ENCODE measurements at places on chromosomes 7 and 10.

GRCh38 chr7:105149827-105150226 is 135.8 kb downstream of the KMT2E start:
- no peak for DNase-seq

- DNase-seq: no peak
Measured at GRCh38 chr7:73786588-73786987, 16.5 kb upstream of the CLDN3 start.

DNA sequence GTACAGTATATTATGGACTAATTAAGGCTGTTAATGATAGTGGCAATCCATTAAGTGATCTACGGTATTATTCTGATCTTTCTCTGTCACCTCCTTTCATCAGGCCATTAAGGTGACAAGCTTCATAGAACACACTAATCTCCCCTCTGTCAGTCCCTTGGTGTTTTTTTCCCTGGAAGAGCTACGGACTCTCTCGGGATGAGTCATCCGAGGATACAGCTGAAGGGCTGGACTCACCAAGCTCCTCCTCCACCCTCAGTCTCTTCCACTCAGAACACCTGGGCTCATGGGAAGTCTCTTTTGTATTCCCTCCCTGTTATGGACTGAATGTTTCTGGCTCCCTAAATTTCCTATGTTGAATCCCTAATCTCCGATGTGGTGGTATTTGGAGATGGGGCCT is 69.8 kb upstream of the PLXNA4 start:
- DNase-seq: no peak

- no peak for DNase-seq
Measured at GRCh38 chr10:60990663-60991062, 46.7 kb upstream of the RHOBTB1 start.

DNA sequence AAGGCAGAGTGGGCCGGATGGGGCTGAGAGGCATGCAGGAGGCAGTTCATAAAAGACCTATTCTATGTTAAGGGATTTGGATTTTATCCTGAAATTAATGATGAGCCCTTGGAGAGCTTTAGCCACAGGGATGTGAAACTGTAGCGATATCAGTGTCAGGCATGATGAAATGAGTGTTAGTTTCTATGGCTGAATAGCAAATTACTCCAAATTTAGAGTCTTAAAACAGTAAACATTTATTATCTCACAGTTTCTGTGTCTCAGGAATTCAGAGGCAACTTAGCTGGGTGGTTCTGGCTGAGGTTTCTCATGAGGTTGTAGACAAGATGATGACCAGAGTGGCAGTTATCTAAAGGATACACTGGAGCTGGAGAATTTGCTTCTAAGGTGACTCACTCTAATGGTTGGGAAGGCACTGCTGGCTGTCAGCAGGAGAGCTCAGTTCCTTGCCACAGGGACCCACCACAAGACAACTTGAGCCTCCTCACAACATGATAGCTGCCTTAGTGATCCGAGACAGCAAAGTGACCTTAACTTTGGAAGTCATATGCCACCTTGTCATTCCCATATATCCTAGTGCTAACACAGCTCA is 36.7 kb upstream of the SFTPD start:
- DNase-seq: no peak

DNA sequence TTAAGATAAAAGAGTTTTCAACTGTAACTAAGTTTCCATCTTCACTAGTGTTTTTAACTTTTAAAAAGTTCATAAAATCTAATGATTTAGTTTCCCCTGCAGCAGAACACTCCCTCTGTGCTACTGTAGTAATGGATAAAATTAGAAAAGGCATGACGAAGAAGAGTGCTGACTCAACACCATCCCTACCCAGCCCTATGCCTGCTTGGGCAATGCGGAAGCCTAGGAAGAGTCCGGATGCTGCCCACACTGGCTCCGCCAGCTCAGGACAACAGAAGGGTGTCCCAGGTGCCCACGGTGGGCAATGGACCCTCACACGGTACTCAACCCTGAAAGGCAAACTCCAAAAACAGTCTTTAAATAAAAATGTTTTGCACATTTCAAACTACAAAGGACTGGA is 118.2 kb downstream of the LARP4B start:
- no peak for DNase-seq

GRCh38 chr7:37815671-37816371 is 32.6 kb upstream of the NME8 start:
- no peak for DNase-seq

GRCh38 chr7:89103564-89103963 is 308.0 kb upstream of the TEX47 start:
- no peak for DNase-seq

DNA sequence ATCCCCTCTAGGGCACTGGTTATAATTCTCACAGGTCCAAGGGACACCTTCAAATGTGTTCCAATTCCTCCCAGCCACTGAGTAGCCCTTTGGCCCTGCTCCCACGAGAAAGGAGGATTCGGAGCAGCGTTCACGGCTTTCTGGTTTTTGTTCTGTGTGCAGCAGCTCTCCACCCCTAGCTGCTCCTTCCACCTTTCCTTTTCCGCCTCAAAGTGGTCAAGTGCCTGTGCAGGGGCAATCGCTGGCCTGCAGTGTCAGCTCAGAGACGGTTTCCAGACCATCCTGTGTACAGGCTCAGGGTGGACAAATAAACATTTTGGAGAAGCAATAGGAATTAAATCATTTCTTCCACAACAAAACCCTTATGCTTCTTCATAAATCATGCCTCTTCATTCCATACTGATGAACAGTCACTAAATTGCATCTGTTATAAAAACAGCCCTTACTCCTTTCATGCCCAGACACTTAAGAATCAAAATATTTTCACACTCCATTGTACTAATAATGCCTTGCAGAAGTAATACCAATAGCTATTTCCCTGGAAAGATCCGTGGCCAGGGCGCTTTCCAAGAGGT is 1.1 kb downstream of the KIAA1549 start:
- DNase-seq: no peak

DNA sequence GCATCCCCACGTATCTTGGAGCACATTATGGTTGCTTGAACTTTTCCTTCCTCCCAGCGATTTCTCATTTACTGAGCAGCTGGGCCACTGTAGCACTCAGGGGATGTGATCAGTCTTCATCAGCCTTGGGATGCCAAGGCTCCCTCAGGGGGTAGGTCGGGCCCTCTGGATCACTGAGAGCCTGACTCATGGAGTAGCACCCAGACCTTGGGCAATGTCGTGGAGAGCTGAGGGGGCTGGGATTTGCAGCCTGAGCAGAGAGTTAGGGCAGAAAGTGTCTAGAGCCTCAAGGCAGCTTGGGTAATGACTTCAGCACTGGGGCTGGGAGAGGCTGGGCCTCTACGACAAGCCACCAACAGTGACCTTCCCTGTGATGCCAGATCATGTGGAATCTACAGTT is 86.5 kb upstream of the CXCL12 start:
- no peak for DNase-seq

GRCh38 chr10:3213208-3213607 is 40.6 kb upstream of the PITRM1 start:
- no peak for DNase-seq

GRCh38 chr10:43383204-43383971 is 12.0 kb downstream of the FXYD4 start:
- DNase-seq: no peak

GRCh38 chr7:87339373-87339897 is 6.0 kb upstream of the CROT start:
- peak; percentile 34 for DNase-seq

DNA sequence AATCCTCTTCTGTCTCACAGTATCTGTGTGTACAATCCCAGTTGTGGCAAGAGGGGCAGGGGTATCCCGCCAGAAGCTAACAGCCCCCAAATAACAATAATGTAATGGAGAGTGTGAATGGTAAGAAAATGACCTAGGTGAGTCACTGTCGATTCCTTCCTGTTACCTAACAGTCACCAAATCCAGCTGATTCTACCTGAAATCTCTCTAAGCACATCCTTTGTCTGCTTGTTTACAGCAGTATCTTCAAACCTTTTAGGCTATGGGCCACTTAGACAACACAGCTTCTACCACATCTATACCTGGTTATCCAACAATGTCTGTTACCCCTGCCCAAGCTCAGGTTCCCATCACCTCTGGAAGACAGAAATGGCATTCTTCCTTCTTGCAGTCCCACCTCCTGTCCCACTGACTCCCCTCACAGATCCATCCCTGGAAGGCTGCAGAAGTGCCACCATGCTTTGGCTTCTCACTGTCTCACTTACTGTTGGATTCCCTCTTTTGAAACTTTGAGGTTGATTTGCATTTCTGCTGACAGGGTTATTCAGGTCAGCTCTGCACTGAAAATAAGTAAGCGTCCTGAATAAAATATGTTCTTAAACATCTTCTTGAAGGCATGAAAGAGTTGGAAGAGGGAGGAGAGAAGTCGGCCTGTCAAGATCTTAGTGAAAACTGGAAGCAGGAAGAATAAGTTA is 13.1 kb downstream of the PIP4K2A start:
- DNase-seq: no peak

DNA sequence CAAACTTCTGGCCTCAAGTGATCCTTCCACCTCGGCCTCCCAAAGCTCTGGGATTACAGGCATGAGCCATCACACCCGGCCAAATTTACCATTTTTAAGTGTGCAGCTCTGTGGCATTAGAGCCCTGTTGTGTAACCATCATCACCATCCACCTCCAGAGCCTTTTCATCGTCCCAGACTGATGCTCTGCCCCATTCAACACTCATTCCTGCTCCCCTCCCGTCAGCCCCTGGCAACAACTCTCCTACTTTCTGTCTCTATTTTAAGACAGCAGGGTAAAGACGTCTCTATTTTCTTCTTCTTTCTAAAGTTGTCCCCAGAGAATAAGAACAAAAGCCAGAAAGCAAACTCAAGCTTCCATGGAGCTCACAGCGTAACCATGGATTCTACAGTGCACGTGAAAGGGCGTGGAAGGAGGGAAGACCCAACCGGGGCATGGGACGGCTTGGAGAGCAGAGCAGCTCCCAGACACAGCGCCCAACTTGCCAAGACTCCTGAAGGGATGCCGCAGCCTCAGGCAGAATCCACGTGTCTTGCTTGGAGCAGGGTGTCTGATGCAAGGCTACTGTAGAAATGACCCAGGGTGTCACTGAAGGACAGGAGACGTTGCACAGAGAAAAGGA is 42.7 kb upstream of the PITRM1 start:
- DNase-seq: no peak

GRCh38 chr10:131355881-131356280 is 44.4 kb upstream of the TCERG1L start:
- no peak for DNase-seq

DNA sequence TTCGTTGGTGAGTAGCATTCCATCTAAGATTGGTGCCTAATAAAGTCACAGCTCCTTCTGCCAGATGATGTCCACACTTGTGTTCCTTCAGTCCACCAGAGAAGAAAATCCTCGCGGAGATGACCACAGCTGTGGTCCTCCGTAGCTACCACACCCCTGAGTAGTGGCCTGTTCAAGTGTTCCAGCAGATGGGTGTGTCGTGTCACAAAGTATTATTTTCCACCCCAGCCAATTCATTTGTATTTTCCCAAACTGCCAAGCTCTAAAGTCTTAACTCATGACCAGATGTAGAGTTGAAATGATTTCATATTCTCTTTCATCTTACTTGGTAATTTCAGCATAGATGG is 251.3 kb upstream of the TCF7L2 start:
- no peak for DNase-seq

GRCh38 chr7:137667633-137668387 is 179.0 kb downstream of the DGKI start:
- DNase-seq: no peak

GRCh38 chr10:116476461-116476860 is 48.8 kb downstream of the PNLIPRP3 start:
- DNase-seq: no peak

DNA sequence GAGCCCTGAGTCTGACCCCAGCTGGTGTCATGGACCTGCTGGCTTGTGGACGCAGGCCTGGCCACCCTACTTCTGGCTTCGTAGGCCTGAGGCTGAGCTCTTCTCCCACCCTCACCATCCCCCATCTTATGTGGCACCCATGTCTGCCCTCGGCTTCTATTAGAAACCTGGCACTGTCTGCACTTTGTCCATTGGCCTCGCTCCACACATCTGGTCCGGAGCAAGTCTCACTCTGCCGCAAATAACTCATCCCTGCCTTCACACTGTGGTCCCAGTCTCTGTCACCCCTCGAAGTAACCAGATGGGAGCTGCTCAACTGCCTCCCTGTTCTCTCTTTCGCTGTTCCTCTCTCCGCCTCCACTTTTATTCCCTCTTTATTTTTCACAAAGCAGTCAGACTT is 78.6 kb downstream of the TRRAP start:
- DNase-seq: no peak

GRCh38 chr10:44067432-44067831 is 317.5 kb downstream of the CXCL12 start:
- DNase-seq: no peak

DNA sequence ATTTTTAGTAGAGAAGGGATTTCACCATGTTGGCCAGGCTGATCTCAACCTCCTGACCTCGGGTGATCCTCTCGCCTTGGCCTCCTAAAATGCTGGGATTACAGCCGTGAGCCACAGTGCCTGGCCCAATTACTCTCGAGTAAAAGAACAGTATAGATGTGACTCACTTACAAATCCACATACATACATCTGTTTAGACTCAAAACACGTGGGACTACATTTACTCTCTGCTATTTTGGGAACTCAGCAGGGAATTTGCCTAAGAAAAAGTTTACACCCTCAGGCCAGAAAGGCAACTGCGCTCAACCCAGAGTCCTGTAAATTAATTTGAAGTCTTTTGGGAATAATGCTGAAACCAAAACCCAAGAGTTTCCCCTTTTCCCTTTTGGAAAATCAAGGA is 289.7 kb downstream of the KLF6 start:
- DNase-seq: no peak

DNA sequence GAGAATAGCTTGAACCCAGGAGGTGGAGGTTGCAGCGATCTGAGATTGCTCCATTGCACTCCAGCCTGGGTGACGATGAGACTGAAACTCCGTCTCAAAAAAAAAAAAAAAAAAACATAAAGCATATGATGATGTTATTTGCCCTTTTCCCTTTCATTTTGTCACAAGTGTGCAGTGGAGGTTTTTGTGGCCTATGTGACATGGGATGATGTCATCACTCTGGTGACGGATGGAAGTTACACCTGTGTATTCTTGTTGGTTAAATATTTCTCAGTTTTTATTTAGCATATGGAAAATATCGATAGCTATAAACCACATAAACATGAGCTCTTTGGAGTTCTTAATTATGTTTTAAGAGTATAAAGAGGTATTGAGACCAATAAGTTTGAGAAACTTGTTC is 71.8 kb upstream of the EMX2 start:
- no peak for DNase-seq
